ENCODE measurements at places on chromosomes 2 and 18.
A peak's percentile ranks its signal among the peaks of the same experiment; 100 is the strongest.

DNA sequence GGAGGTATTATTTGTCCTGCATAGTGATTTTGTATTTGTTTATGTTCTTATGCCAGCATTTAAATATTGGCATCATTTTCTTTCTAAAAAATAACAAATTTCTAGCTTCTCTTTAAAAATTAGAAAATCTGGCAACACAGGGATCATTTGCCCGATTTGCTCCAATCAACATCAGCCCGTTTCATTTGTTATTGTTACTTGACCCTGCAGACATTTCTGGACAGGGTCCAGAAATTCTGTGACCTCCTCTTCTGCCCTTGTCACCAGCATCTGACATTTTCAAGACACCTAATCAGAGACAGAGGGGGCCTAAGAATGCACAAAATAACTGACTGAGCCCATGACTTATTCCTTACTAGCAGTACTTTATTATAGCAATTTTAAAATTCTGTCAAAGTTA lies 253.3 kb downstream of the MREG start:
- no peak for DNase-seq

- no peak for DNase-seq
These were observed 14.6 kb upstream of the LAPTM4A start for GRCh38 chr2:20065885-20066602.

GRCh38 chr2:106080959-106081358 lies 113.1 kb downstream of the UXS1 start:
- DNase-seq: no peak

- DNase-seq: no peak
These were observed 433.2 kb upstream of the RGPD4 start for GRCh38 chr2:107393516-107393915.

DNA sequence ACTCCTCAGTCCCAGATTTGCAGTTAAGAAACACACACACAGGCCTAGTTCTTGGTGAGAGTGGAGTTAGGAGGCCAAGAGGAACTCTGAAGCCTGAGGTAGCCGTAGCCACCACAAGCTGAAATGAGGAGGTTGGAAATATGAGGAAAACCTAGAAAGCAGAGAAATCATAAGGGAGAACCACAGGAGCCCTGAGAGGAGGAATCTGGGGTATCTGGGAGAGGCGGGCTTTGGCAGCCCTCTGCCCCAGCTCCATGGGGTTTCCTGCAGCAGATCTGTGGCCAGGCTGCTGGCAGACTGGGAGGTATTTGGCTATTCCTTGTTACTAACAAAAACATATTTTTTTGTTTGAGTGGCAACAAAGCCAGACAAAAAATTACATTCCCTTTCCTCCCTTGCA lies 11.0 kb downstream of the SOX11 start:
- DNase-seq: no peak

DNA sequence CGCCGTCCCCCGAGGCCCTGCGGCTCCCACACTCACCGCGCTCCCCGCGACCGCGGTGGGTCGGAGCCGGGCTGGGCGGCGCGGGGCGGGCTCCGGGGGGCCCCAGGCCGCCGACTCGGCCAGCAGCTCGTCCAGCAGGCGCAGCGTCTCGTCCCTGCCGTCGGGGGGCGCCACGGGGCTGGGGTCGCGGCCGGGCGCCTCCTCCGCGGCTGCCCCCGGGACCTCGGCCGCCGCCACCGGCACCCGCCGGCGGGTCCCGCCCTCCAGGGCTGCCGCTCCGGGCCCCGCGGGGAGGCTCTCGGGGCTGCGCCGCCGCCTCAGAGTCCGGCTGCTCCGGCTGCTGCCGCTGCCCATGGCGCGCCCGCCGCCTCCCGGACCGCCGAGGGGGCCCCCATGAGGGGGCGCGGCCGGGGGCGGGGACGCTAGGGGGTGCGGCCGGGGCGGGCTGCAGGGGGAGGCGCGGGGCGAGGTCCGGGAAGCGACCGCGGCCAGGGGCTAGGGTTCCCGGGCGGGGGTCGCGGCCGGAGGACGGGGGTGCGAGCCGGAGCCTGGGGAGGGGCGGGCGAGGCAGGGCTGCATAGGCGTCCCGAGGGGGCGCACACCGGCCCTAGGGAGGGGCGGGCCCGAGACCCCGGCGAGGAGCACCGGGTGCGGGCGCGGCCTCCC lies at the start of gene CYS1:
TSS of gene CYS1 (minus strand) at position 542 of the 666 bp plus-strand sequence. CDS start at position 354, 188 bp downstream.
- no peak for DNase-seq

DNA sequence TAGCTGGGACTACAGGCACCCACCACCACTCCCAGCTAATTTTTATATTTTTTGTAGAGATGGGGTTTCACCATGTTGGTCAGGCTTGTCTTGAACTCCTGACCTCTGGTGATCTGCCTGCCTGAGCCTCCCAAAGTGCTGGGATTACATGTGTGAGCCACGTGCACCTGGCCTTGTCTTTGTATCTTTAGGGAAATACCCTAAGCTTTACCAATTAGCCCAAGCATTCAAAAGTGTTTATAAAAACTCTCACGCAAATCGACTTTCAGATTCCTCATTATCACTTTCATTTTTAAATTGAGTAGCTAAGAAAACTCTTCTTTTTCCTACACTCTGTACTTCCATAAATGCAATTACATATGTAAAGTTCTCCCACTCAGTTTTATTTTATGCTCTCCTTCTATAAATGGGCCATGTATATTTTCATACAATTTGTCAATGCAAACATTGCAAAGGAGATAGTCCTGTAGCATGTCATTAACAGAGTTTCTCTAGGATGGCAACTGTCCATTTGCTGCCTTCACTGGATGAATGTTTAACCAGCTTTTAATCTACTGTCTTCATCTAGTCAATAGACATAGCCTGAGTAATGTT lies 326.2 kb upstream of the LRATD1 start:
- DNase-seq: no peak

GRCh38 chr18:9550429-9550828 lies 63.9 kb downstream of the PPP4R1 start:
- DNase-seq: no peak

GRCh38 chr2:167404627-167405284 lies 516.5 kb downstream of the XIRP2 start:
- no peak for DNase-seq

DNA sequence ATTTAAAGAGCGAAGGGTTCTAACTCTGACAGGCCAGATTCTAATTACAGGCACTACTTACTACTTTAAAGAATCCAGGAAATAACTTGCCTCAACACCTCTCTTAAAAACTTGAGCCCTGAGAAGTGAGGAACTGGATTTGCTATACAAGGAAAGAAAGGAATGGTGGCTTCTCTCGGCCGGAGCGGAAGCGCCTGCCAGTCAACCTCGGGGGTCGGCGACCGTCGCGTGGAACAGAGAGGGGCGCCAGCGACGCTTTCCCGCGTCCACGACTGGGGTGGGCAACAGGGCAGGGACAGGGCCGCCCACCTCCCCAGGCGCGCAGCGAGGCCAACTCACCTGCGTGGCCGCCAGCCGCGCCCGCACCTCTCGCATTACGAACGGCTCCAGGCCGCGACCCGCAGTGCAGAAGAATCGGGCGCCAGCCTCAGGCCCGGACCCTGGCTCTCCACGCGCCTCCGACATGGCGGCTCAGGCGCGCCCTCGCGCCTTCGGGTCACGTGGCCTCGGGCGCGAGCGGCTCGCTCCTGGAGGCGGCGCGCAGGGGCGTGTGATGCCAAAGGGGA lies at the start of gene THUMPD2:
TSS of gene THUMPD2 (minus strand) at position 484 of the 566 bp plus-strand sequence. CDS start at position 465, 19 bp downstream.
- DNase-seq: peak; percentile 65

GRCh38 chr2:74894272-74894981 lies 60.5 kb downstream of the HK2 start:
- DNase-seq: no peak

DNA sequence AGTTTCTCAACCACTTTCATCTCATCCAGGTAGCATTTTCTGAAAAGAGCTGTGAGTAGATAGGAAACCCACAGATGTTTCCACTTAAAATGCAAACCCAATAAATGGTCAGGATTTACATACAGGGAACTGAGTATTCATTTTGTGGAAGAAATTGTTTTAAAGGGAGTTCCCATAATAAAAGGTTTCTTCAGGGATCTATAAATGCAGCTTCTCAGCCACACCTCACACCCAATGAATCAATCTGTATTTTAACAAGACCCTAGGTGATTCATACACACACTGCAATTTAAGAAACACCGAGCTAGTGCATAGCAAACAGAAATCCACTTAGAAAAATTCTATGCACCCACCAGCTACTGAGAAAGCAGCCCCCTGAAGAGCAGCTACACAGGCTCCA lies 140.1 kb upstream of the ACAA2 start:
- DNase-seq: no peak

DNA sequence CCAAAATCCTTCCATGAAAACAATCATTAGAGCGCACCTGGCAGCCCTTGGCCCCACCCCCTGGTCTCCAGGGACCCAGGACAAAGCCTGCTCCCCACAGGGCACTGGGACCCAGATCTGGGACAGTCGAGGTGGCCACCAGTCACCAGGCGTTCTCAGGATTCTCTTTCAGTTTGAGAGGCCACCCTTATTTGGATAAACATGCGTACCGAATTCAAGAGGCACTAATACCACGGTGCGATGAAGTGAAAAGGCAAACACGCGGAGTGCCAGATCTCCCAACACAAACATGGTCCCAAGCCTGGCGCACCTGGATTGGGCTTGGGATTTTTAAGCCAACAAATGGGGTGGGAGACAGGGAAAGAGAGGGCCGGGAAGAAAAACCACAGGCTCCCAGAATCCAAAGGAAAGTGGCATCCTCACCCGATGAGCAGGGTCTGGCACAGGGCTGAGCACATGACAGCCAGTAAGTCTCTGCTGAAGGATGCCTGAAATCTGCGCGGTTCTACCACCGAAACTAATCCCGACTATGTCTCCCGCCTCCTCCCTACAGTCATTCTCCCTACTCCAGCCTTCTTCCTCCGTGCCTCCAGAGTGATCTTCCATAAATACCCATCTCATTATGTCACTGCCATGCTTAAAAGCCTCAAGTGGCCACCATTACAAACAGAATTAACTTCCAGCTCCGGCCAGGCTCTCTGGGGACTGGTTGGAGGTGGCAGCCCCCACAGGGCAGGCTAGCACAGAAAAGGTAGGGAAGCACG lies 60.9 kb upstream of the KLHL29 start:
- no peak for DNase-seq

DNA sequence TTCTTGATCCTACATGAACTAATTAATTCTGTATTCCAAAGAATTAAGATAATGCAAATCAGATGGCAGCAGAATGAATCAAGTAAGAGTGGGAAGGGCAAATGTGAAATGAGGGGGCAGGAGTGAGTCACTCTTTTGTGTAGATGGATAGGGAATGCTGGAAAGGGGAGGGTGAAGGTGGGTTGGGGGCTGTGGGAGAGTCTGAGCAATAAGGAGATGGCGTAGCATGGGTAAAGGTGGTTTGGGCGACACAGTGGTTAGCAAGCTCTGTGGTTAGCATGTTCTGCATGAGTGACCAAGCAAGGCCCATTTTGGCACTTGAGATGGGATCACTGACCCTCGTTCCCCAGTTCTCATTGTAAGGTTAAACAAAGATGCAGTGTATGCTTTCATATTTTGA lies 20.4 kb downstream of the GPD2 start:
- DNase-seq: no peak

GRCh38 chr18:3710712-3711301 lies 260.8 kb downstream of the TGIF1 start:
- DNase-seq: no peak

GRCh38 chr2:72745679-72746368 lies 80.0 kb downstream of the EXOC6B start:
- DNase-seq: no peak

DNA sequence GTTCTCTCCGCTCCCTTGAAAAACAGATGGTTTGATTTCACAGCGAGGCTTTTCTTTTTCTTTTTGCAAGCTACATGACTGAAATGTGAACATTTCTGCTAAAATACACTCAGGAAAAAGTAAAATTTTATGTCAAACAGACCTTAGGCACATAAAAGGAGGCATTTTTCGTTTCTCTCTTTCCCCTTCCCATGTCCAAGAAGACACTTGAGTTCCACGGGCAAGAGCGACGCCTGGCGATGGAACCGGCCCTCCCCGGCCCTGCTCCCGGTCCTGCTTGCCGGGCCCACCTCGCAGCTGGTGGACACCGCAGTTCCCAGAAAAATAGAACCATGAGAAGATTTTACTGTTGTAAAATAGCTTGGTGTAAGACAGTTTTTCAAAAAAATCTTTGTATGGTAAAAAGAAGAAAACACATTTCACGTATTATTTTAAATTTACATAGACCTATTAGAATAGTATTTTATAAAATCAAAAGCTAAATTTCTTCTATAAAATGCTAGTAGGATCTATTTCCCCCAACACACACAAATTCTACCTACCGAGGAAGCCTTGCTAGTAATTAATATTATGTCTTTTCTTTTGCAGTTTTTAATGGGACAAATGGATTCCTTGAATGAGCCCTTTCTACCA lies 2.3 kb upstream of the ALKAL2 start:
- DNase-seq: peak; percentile 28

DNA sequence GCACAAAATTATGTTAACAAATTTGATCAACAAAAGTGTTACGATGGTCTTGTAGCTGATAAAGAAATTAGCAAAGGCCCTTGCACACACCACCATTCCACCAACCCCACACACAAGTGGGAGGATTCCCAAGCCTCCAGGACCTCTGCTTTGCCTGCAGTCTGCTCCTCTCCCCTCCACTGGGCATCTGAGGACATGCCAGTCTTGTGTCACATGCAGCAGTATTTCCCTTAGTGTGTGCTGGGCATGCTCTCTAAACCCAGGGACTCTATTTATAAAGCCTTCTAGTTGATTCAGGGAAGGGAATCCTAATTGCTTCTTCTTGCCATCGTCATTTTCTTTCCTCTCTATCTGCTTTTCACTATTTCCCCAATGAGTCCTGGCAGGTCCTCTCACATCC lies 53.3 kb downstream of the KCTD18 start:
- no peak for DNase-seq

DNA sequence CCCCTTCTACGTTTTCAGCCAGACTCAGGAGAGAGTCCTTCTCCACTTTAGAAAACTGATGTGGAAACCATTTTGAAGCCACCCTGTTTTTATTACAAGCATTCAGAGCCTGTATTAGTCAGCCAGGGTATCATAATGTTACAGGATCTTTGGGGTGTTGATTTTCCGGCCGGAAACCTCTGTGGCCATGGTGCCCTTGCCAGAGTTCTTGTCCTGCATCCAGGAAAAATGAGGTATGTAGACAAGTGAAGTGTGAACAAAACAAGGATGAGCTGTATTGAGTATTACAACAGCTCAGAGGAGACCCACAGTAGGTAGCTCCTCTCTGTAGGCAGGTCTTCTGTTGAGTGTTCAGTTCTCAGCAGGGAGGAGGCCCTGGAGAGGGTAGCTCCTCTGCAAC lies 241.0 kb upstream of the COPS8 start:
- no peak for DNase-seq

DNA sequence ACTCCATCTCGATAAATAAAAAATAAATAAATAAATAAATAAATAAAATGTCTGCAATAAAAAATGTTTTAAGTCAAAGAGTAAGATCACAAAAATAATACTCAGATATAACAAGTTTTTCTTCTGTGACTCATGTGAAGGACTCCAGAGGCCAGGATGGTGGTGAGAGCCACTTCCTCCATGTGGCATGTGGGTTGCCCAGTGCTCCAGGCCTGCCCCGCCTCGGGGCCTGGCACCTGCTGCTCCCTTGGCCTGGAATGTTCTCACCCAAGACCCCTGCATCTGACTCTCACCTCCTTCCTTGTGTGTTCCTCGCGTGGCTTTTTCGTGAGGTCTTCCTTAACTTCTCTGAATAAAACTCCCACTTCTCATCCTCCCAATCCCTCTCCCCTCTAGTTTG lies 77.4 kb upstream of the LDLRAD4 start:
- no peak for DNase-seq

Data from activated T-helper 2 cell treated with anti-CD3 and anti-CD28 coated beads, Interferon-gamma antibody, Interleukin-2, Interleukin-4, amounts not matched to agents 10 μg/mL and 5 μg/mL and 100 μg/mL, durations not matched to agents 14 hours and 24 hours and 36 hours (primary cell).